Activated T-cell treated with anti-CD3 and anti-CD28 coated beads, Interleukin-2, amount 50 U/mL, for 24 hours (primary cell): ENCODE measurements at places on chromosomes 16 and 17.

- no peak for DNase-seq
These were observed 17.0 kb downstream of the LSM12 start for GRCh38 chr17:44049294-44050060.

GRCh38 chr17:35540589-35541404 lies 3.3 kb upstream of the SLFN12L start:
- DNase-seq = peak; percentile 62

DNA sequence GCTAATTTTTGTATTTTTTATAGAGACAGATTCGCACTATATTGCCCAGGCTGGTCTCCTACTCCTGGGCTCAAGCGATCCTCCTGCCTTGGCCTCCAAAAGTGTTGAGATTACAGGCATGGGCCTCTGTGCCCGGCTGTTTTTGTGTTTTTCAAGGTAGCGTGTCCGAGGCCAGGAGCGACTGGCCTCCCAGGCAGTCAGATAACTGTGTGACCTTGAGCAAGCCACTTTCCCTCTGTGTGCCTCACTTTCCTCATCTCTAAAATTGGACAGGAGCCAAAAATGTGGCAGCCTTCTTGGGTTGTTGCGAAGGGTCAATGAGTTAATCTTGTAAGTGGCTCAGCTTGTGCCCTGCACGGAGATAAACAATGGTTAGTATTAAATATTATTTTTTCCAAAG lies 2.4 kb downstream of the ABCC1 start:
- DNase-seq = peak; percentile 36

- DNase-seq = peak; percentile 83
These were observed 18.7 kb upstream of the ADGRG1 start for GRCh38 chr16:57609541-57610401.

- peak; percentile 33 for DNase-seq
These were observed 16.2 kb upstream of the CD300E start for GRCh38 chr17:74639704-74640151.

DNA sequence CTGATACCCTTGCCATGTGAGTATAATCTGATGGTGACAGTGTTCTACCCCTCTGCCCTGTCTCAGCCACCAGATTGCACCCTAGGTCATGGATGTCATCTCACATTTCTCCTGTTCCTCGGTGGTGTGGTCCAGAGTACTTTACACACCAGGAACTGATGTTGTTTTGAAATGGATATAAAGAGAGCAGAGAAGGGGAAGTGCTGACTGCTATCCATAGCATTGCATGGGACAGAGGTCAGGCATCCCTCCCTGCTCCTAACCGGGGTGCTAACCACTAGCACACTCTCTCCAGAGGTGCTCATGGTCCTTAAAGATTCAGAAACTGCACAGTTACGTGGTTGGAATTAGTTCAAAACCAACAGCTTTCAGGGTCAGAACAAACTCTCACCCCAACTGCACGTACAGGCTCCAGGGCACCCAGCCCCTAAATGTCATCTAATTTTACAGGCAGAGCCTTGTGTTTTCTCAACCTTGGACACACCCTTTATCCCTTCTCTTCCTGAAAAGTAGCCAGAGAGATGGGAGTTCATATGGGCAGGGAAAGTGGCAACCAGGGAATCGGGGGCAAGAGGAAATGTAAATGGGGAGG lies 16.3 kb downstream of the TTLL6 start:
- DNase-seq = no peak

DNA sequence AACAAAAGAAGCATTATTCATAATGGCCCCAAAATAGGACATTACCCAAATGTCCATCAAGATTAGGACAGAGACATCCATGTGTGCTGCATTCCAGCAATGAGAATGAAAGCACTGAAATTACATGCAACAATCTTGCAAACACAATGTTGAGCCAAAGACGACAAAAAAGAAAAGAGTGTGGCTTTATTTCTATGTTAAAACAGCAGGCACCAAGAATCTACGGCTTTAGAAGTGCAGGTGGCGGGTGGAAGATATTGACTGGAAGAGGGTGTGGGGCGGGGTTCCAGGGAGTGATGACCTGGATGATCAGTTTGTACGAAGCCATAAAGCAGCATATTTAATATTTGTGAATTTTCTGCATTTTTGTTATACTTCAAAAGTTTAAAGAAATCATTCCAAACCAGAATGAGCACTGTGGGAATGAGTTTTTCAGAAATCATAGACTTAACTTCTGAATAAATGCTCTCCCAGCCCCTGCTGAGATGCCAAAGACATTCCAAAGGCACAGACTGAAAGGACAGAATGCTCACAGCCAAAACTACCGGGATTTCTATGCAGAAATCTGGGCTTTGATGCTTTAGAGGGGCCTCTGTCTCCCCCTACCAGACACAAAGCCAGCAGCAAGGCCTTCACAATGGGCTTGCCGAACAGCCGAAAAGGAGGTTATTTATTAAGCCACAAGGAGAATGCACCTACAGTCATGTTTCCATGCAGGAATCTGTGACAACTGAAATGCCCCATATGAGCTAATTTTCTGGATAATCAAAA lies 361.6 kb downstream of the GRIN2A start:
- DNase-seq = no peak

GRCh38 chr16:81480606-81481206 lies 36.1 kb downstream of the CMIP start:
- DNase-seq = no peak

GRCh38 chr16:28820016-28820415 lies 2.8 kb upstream of the ATXN2L start:
- no peak for DNase-seq

GRCh38 chr17:16948587-16949376 lies 23.1 kb downstream of the TNFRSF13B start:
- DNase-seq = no peak

GRCh38 chr17:30332057-30332542 lies 1.8 kb downstream of the TMIGD1 start:
- no peak for DNase-seq

DNA sequence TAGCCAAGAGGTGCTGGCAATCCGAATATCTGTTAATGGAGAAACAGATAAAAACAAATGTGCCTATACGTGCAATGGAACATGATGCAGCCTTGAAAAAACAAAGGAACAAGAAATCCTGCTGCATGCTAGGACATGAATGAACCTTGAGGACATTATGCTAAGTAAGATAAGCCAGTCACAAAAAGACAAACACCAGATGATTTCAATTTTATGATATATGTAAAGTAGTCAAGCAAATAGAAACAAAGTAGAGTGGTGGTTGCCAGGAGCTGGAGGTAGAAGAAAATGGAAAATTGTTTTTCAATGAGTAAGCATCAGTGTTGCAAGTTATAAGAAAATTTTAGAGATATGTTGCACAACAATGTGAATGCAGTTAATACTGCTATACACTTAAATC lies 409.7 kb upstream of the CDH8 start:
- no peak for DNase-seq

GRCh38 chr17:39757931-39758873 lies 20.5 kb downstream of the GRB7 start:
- peak; percentile 71 for DNase-seq

DNA sequence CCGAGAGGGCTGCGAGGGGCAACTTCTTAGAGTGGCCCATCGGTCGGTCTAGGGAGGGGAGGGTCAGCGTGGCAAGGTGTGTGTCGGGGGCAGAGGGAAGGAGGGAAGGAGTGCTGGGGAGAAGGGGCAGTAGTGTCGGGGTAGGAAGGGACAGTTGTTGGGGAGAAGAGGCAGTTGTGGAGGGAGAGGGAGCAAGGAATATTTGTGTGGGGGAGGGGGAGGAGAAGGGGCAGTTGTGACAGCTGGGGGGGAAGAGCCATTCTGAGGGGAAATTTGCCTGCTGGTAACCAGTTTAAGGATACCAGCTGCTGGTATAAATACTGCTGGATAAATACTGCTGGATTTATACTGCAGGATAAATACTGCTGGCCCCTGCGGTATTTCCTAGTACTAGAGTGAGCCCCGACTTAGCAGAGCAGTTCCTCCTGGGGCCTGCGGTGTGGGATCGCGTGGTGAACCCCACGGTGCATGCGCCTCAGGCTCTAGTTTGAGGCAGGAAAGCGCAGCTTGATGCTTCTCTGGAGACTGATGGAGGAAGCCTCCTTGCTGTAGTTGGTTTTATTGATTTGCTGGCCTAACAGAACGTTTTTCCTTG lies 309 bp downstream of the DNAH2 start:
- peak; percentile 46 for DNase-seq

DNA sequence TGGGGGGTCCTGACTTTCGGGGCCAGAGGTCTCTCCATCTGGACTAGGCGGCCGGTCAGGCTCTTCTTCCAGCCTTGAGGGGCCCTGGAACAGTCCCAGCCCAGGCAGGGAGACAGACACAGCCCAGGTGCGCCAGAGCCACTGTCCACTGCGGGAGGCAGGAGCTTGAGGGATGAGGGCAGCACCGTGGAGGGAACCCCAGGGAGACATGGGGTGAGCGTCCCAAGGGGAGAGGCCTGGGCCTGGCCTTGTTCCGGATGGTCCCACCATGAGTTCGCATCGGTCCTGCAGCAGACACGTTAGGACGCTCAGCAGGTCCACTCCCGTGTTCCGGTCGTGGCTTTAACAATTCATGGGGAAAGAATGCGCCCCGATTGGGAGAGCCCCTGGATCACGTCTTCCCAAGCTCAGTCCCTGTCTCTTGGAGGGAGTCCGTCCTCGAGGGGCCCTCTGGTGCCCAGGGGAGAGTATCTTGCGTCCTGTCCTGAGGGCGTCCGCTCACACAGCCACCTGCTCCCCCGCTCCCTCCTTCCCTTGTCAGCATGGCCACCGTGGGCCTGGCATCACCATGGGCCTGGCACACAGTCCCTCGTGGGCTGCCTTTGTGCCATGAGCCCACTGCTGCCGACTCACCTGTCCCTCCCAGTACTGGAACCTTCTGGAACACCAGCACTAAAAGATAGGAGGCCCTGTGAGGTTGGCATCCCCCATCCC lies 6.7 kb upstream of the NUDT16L1 start:
- no peak for DNase-seq

DNA sequence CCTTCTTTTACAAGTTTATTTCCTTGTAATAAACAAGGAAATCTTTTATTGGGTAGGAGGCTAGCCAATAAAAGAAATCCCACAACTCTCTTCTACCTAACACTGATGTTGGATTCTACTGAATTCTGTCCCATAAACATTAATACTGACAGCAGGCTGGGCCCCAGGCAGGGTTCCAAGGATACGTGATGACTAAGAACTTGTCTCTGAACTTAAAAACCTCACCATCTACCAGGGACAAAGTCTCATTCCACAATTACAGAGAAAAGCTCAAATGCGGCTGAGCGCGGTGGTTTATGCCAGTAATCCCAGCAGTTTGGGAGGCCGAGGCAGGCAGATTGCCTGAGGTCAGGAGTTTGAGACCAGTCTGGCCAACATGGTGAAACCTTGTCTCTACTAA lies 64.9 kb downstream of the ARHGAP17 start:
- DNase-seq = no peak

DNA sequence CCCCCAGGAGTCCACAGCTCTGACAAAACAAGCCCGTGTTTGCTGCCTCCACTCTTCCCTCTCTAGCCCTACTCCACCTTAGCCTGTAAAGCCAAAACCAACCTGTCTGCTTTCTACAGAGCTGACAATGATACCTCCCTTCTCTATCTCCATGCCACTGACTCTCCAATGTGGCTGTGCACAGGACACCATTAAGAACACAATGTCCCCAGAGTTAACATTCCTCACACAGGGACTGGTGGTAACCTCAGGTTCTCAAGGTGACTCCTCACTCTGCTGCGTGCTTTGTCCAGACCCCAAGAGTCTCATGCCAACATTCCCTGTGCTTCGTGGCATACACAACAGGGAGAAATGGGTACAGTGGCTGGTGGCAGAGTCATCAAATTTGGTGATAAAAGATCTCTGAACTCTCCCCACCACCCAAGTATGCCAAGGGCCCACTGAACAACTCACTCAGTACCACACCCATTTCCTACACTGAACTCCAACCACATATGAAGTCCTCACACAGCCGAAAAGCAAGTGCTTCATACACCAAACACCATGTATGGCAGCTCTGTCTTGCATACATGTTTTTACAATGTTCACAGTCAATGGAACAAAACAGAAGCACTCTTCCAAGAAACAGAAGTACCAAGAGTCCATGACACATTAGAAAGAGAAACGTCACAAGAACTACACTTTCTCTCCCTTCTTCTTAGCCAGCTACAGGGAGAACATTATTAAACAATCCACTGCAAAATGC lies 21.1 kb downstream of the CSNK2A2 start:
- no peak for DNase-seq

GRCh38 chr16:84718-85406 lies 6.8 kb downstream of the MPG start:
- peak; percentile 75 for DNase-seq

DNA sequence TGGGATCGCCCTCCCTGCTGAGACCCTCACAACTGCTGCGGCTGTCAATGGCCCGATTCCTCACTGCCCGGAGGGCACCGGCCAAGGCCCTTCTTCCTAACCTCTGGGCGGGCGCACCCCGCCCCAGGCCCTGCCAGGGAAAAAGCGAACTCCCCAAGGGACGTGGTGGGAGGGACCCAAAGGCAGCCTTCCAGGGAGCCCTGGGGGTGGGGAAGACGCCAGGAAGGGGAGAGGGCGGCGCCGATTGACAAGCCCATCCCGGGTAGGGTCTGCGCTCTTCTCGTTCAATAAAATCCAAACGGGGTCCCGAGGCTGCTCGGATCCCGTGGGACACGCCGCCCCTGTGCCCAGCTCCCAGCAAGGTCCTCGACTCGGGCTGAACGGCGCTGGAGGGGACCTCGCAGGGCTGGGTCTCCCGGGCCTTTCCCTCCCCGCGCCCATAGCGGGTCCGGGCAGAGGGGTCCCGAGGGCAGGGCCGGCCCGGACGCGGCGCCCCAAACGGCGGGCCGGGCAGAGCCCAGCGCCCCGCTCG lies 416 bp downstream of the KIFC3 start:
- peak; percentile 43 for DNase-seq

GRCh38 chr16:21214086-21214485 lies 2.7 kb upstream of the ZP2 start:
- no peak for DNase-seq

- DNase-seq = no peak
These were observed 46.5 kb downstream of the GAS7 start for GRCh38 chr17:10151667-10152496.

GRCh38 chr16:2707368-2708289 lies 12.4 kb downstream of the PRSS27 start:
- no peak for DNase-seq

GRCh38 chr17:49249292-49249794 lies 18.8 kb upstream of the PHOSPHO1 start:
- no peak for DNase-seq

DNA sequence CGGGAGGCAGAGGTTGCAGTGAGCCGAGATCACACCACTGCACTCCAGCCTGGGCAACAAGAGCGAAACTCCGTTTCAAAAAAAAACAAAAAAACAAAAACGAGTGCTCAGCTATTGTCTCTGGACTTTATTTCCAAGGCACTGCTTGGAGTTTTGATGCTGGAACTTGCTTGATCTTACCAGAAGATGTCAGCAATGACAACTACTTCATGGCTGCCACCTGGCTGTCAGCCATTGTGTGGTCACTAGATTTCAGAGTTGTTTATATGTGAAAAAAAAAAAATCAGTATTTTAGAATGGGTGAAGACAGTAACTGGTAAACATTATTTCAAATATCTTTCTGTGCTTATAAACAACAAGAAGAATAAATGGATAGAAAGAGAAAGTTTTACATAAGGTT lies 26.3 kb upstream of the OR4D1 start:
- DNase-seq = no peak

- DNase-seq = no peak
These were observed 36.2 kb upstream of the CRHR1 start for GRCh38 chr17:45747911-45748310.
